GM23338 (cell line): ENCODE measurements at places on chromosomes 6 and 20. TPM values are rescaled to one million over a fixed set of nuclear protein-coding genes. Genes with fewer than 3 reads are reported as not detected.

DNA sequence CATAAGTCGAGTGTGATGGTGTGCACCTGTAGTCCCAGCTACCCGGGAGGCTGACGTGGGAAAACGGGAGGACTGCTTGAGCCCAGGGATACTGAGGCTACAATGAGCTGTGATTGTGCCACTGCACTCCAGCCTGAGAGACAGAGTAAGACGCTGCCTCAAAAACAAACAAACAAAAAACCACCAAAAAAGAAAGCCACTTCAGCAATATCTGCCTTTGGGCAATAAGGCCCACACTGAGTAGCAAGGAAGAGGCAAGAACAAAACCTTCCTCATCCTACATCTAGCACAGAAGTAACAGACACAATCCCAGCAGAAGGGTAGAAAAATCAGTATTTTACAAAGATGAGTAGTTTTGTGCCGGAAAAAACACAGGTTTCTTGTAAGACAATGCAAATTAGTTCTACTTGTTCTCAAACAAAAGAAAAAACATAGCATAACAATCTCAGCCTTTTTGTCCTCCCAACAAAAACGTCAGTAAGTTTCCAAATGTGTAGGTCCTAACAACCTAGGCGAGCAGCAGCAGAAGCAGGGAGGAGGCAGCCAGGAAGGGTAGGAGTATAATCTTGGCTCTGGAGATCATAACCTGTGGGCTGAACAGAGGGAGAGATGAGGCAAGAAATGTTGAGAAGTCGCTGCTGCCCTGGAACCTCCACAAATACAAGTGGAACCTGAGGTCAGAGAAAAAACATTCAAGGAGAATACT, 5.7 kb downstream of the PPP1R10 start:
- DNase-seq: no peak

DNA sequence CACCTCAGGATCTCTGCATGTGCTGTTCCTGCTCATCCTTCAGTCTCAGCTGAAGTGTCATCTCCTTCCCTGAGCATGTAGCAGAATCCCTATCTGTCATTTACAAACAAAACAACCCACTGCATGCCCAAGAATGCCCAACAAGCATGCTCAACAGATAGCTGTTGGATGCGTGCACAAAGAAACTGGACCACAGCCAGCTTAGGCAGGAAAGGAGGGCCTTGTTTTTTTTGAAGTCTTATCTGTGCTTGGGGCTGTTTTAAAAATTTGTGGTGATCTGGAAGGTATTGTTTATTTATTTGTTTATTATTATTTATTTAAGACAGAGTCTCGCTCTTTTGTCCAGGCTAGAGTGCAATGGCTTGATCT, 18.5 kb upstream of the SLC16A10 start:
- DNase-seq: no peak

Gene EPHA7
- 7.3 TPM in 2 replicates for total RNA-seq

Gene GPSM3
- total RNA-seq: 4.7 and 7.8 TPM in 2 replicates
